ENCODE measurements at places on chromosomes 7 and 10.
A peak's percentile ranks its signal among the peaks of the same experiment; 100 is the strongest.

DNA sequence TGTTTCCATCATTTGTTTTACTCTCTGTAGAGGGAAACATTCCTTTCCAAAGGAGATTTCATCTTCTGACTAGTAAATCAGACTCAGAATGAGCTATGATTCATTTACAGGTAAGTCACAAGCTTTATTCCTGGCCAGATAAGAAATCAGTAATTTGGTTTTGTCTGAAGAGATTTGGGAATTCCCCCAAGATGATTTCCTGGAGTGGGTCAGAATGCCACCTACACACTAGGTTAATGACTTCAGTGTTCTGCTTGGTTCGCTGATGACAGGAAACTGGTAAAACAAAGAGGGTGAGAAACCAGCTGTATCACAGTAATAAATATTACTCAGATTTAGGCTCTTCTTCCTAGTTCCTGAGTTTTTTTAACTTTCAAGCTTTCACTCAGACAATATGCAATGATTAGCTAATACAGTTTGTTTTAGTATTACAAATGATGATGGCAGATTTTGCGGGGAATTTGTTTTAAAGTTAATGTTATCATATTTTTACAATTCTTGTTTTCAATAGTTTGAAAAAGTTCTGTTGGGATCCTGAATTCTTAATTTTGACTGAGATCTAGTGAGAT is 8.3 kb upstream of the ASZ1 start:
- DNase-seq, result no peak

DNA sequence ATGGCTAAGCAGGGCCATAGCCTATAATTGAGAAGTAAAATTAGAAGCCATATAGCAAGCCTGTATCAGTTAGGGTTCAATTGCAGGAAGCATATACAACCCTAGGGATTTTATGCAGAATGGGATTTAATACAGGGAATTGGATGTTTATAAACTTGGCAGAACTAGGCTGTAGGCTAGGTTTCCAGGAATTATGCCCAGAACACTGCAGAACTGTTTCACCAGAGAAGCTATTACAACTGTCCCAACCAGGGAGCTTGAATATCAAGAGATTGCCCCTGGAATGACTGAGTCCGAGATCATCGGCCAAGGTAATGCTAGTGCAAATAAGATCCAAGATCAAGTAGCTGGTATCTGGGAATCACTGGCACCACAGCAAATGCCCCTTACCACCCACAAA is 64.0 kb downstream of the PRR15 start:
- no peak for DNase-seq

GRCh38 chr10:110067960-110068770 is 60.4 kb downstream of the ADD3 start:
- peak; percentile 89 for DNase-seq

DNA sequence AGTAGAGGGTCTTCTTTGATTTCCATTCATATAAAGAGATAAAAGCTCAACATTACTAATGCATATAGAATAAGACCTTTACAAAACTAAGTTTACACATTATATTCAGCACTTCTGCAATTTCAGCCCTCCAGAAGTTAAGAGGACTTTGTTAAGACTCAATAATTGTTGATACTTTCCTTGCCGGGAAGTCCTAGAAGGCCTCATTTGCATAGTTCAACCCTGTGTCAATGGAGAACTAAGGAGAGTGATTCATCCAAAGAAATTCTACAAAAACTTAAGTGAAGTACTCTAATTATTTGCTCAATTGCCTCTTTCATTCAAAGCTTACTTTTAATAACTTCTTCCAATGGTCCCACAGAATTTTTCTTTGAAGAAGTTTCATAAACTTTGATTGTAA is 1060.3 kb upstream of the CELF2 start:
- no peak for DNase-seq

DNA sequence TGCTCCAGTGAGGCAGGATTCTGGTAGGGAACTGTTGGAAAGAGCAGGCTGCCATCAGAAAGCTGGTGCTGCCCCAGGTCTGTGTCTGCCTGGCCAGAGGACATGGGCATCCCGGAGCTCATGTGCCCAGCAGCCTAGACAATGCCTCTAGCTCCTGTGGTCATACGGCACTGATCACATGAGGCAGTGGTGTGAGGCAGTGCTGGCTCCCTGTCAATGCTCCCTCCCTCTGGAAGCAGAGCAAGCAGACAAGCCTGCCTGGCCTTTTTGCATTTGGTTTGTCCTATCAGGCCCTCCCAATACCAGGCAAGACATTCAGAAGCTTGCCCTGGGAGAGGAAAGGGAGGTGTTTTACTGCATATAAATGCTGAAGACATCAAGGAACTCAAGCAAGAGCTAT is 19.5 kb upstream of the MMP21 start:
- DNase-seq, result no peak

DNA sequence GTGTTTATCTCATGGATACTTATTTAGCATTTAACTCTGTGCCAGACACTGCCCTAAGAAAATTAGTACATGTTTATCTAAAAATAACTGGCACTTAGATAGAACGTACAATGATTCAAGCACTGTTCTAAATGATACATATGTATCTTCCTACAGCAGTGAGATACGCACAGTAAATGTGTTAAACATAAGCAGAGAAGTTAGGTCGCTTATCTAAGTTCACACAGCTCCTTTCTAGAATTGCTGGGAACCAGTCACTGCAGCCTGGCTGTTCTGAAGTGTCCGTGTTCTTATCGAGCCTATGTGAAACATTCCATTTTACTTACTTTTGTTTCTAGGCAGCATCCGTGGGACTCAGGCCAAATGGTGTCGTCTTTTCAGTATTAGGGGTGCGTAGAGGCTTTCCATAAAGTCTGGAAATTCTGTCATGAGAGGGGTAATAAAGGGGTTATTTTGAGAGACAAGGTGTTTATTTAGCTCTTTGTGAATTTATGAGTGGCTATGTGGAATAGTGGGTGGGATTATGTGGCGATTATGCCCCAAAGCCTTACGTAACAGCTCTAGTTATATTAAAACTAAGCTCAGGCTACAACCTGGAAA is 186.9 kb downstream of the SND1 start:
- peak; percentile 57 for DNase-seq

DNA sequence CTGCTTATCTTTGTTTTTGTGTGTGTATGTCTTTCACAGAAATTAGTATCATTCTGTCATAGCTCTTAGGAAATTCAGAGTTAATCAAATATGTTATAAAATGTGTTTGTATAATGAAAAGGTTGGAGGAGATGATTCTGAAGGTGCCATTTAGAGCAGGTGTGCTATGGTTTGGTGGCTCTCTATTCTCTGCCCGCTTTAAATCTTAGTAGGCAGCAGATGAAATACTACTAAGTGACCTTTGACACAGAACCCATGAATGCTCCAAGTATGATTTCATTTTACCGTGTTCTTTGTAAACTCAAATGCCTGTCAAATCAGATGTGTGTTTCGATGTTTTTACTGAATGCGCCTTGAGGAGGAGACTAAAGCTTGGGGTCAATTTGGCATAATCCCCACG is 24.5 kb downstream of the ZEB1 start:
- no peak for DNase-seq

GRCh38 chr7:132130497-132130896 is 445.8 kb downstream of the PLXNA4 start:
- no peak for DNase-seq

DNA sequence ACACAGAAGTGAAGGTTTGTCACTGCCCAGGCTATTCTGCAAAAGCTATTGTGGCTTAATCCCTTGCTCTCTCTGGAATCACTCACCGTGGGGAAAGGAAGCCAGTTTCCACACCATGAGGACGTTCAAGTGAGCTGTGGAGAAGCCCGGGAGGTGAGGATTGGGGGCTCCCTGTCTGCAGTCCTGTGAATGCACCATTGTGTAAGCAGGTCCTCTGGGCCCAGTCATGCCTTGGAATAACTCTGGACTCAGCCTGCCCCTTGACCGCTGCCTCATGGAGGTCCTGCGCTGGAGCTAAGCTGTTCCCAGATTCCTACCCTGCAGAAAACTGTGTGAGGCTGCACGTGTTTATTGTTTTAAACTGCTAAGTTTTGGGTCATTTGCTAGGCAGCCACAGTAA is 33.5 kb downstream of the LYZL2 start:
- DNase-seq, result no peak

DNA sequence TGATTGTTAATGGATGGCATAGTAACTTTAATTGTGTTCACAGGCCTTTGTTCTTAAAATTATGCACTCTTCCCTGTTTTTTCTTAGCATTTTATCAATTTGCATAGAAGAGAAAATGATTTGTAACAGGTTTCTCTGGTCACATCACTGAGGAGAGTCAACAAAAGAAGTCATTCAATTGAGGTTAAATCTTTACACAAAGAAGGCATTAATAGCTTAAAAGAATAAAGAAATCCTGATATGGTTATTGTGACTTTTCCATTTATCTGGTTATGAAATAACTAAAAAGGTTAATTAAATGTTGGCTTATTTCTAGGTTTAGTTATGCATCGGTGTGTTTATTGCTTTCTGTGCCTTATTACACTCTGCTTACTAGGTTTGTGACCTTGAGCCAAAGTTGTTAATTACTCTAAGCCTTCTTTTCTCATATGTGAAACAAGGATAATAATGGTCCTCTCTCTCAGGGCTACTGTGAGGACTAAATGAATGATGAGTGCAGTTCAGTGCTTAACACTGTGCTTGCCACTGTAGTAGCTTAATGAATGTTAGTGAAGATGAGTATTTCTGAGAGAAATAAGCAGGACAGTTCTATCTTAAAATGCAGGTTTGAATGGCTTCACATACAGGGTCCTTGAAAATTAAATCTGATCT is 12.1 kb downstream of the BMPR1A start:
- DNase-seq, result no peak

DNA sequence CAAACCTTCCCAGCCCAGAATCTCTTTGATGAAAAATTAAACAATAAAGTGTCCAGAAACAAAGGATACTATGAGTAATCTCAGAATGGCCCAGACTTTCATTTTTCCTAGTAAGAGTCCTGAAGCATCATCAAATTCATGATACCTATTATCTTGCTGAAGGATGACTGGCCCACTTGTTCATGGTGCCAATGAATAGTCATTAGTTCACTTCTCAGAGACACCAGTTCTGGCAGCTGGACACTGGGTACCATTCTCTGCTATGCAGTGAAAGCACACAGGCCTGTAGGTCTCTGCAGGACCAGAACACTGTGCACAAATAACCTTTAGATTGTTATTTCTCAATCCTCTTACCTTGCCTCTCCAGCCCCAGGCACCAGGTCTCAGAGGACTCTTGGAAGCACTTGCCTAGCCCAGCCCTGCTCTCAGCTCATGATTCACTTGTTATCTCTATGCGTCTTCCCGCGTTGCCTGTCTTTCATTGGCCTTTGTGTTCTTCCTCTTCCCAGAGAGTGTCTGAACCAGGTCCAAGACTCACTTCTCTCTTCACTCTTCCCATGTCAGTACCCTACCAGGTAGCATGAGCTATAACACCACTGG is 98.1 kb upstream of the AGBL3 start:
- DNase-seq, result no peak

DNA sequence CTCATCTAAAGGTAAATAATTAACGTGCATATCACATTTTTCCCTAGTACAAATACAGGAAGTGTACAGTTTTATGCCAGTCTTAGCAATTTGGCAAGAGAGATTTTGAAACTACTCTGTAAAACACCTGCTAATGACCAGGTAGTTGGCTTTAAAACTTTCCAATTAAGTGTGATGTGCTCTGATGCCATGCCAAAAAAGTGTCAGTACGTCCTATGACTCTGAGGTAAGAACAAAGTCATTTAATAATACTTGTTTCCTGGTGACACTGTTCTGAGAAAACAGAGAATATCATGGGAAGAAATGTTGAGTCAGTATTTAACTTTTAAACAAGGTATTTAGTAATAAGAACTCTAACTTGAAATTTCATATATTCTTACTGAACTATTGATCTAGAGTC is 9.6 kb downstream of the PDZD8 start:
- no peak for DNase-seq

- no peak for DNase-seq
These were observed 6.7 kb downstream of the TCF7L2 start for GRCh38 chr10:112956631-112957350.

DNA sequence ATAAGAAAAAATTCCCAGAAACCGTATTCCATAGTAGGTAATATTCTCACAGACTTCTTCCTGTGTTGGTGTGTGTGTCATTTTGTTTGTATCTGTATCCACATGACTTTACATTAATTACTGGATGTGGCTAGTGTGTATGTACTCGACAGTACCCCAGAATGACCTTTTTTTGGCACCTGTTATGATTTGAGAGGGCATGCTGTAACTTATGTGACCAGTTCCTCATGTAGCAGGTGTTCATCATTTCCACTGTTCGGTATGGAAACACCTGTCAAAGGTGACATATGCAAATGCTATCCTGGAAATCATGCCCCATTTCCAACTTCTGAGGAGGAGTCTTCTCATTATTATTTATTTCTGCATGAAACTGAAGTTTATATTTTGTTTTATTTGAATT is 89.3 kb downstream of the ZMYND11 start:
- no peak for DNase-seq
